ENCODE measurements at places on chromosomes 7 and 10. TPM values are rescaled to one million over a fixed set of nuclear protein-coding genes. Genes with fewer than 3 reads are reported as not detected.

DNA sequence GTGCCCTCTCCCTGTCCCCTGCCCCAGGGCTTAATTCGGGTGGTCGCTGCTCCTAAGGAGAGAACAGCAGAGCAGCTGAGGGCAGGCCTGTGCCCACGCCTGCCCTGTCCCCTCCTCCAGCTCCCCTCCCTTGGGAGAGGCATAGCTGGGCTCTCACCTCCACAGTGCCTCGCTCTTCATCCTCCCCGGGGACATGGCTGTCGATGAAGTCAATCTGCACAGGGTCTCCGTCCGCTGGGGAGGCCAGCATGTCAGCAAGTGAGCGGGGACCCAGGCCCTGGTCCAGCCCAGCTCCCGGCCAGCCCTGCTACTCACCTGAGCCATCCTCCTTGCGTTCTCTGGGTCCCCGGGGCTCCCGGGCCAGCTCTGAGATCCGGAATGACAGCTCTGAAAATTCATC, 3.8 kb upstream of the SAP25 start:
- DNase-seq = no peak

DNA sequence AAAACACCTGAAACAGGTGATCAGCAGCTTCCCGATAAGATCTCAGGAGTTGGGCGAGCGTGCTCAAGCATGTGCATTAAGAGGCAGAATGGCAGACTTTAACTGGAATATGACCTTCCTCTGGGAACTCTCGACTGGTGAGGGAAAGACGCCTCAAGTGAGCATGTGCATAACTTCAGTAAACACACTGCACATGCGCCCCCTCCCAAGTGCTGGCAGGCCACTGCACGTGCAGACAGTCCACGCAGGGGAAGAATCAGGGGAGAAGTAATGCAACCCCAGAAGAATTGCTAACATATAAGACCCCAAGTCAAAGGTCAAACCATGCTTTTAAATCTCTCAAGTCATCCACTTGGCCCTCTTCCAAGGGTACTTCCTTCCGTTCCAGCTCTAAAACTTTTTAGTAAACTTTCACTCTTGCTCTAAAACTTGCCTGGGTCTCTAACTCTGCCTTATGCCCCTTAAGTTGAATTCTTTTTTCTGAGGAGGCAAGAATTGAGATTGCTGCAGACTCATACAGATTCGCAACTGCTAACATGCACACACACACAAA, 541.0 kb downstream of the TNS3 start:
- no peak for DNase-seq

DNA sequence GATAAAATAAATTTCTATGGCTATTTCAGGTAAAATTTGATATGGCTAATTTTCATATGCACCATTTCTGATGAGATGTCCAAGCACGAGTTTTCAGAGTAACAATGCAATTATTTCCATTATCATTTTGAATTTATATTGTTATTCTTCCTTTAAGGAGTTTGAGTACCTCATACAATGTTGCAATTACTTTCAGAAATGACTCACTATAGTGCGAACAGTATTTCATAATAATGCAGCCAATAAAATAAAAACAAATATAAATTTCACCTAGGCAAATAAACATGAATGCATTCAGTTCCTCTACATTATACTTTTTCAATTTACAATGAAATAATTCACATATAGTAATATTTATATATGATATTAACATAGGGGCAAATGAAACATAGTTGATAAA, 78.8 kb upstream of the LRRN3 start:
- peak; percentile 79 for DNase-seq

Gene NPC1L1
- under 0.01 TPM for total RNA-seq

Gene KEL
- total RNA-seq = not detected

- no peak for DNase-seq
Observed at GRCh38 chr7:5591278-5591874, 167.7 kb upstream of the TNRC18 start.

GRCh38 chr10:122176232-122177213, 94.6 kb upstream of the BTBD16 start:
- DNase-seq = no peak

- peak; percentile 82 for DNase-seq
Observed at GRCh38 chr7:106126170-106126938, 14.2 kb upstream of the SYPL1 start.

Gene AKR1C4
- total RNA-seq = not detected

- DNase-seq = no peak
Observed at GRCh38 chr10:102677331-102678067, 33.2 kb downstream of the TRIM8 start.

GRCh38 chr7:20146451-20146850, 70.7 kb downstream of the MACC1 start:
- DNase-seq = no peak

GRCh38 chr10:42926843-42927242, 144.2 kb downstream of the BMS1 start:
- no peak for DNase-seq

Gene GRID2IP
- 0.26 TPM for total RNA-seq

- peak; percentile 15 for DNase-seq
Observed at GRCh38 chr7:108605559-108606201, 36.0 kb downstream of the DNAJB9 start.

Gene EPHA1
- 51.5 TPM for total RNA-seq

GRCh38 chr10:29448125-29448524, 159.3 kb downstream of the LYZL1 start:
- no peak for DNase-seq

DNA sequence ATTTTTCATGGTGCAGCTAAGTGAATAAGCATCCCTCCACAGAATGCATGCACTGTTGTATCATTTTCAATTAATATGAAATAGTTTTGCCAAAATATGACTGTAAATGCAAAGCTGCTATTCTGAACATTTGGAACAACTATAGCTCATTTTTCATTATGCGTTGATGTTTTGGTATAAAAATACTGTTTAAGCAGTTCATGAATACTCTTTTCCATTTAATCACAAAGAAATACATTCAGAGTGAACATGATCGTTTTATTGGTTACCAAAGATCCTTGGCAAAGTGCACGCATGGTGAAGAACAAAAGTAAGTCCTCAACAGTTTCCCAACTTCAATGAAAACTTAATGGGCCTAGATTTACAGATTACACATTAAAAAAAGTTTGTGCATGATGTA, 33.1 kb downstream of the SKIDA1 start:
- DNase-seq = no peak

DNA sequence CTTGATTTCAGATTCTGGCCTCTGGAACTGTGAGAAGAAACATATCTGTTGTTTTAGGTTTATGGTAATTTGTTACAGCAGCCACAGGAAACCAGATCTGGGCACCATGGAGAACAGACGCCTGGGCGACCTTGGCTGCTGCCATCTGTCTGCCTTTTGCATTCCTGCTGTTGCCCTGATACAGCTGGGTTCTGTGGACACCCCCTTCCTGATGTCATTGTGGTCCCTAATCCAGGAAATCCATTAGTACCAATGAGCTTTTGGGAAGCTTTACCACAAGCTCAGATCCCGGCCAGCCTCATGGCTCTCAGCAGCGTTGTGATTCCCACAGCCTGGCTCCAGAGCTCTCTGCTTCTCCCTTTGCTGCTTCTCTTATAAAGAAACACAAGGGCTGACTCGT, 174.2 kb upstream of the NPS start:
- no peak for DNase-seq

DNA sequence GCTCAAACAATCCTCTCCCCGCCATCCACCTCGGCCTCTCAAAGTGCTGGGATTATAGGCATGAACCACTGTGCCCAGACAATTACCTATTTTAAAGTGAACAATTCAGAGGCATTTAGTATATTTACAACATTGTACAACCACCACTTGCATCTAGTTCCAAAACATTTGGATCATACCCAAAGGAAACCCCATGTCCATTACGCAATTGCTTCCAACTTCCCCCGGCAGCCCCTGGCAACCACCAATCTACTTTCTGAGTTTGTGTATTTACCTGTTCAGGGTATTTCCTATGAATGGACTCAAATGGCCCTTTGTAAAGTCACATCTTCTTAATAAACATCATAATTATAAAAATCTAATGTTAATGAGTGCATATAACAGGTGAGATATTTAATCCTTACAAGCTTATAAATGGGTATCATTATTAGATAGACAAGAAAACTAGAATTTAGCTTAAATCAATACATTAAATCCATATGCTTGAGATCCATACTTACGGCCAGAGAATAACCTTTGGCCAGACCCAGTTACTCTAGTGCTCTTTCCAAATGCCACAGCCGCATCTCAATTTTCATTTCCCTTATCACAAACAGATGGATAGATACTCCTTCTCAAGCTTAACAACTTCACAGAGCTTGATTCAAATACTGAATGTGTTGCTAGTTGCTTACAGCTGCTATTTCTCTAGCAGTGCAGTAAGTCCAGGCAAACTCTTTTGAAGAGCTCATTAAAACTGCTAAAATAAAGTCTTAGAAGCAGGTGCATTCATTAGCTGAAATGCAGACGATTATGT, 133.4 kb upstream of the MKLN1 start:
- DNase-seq = no peak

DNA sequence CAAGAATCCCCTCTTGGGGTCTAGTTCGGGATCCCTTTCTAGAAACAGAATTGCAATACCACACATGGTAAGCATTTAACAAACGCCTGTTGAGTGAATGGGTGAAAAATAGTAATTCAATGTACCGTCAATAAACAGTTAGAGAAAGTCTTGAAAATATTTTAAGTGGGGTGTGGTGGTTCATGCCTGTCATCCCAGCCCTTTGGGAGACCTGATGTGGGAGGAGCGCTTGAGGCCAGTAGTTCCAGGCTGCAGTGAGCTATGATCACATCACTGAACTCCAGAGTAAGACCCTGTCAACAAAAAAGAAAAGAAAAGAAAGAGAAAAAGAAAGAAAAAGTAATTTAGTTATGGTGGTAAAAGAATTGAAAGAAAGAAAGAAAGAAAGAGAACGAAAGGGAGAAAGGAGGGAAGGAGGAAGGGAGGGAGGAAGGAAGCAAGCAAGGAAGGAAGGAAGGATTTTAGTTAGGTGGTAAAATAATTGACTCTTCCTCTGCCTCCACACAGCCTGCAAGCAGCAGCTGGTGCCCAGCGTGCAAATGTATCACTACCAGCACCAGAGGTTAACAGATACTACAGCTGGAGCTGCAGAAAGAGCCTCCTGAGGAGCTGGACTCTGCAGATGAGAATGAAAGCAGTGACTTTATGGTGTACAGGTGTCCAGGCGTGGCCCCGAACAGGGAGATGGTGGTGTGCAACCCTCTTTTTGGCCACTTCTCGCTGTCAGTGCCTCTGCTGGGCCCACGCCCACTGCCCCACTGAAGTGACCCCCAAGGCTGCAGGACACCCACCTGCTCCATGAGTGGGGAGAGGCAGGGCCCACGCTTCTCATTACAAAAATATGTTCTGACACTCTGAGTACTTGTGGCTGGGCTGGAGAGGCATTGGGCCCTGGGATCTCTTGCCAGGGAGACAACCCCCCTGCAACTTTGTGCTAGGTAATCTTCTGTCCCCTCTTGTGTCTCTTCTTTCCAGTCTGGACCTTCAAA, 135.4 kb downstream of the BAMBI start:
- no peak for DNase-seq

Gene TRIL
- not detected for total RNA-seq

DNA sequence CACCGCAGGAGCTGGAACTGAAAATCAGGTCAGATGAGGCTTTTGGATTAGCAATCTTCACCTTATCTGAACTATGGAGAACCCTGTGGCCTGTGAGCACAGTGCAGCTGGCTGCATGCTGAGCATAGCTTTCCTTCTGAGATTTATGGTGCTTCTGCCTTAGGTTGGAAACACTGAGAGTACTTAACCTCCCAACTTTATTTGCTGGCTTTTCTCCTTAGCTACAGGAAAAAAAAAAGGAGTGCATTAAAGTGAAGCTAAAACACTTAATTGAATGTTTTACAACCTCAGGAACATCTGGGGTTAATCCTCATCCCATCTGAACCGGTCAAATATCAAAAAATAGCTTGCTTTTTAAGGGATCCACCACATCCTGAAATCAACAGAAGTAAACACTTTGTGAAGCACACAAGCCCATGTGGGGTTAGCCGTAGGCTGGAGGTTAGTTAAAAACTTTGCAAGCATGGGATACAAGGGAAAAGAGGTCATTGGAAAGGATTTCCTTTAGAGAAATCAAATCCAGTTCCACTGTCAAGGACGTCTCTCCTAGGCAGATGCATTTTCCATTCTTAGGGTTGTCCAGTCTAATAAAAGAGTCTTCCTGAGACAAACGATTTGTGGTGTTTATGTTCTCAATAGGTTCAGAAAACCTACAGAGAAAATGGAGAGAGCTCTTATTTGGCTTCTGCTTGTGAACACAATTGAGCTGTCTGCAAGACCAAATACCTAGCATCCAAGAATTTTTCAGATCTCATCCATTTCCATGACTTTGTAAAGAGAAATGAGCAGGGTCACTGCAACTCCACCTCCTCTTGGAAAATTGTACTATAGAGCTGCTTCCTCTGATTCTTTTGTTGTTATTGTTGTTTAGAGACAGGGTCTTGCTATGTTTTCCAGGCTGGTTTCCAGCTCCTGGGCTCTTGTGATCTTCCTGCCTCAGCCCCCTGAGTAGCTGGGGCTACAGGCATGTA, 470.4 kb upstream of the IGFBP3 start:
- no peak for DNase-seq

- DNase-seq = no peak
Observed at GRCh38 chr10:103896225-103896624, 21.8 kb downstream of the STN1 start.

Gene GNGT1
- total RNA-seq = not detected

DNA sequence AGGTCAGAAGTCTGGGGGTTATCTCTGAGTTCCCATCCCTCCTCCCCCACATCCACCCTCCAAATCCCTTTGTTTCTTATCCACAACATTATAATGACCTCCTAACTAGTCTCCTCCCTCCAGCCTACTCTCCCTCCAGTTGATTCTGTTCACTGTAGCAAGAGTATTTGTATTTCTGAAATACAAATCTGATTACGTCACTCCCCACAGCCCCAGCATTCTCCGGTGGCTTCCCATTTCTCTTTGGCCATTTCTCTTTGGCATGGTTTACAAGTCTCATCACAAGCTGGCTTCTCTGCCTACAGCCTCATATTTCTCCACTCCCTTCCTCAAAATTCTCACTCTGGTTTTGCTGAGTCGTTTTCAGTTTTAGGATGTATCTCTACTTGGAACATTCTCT, 24.6 kb upstream of the MRPS33 start:
- no peak for DNase-seq

Gene CTAGE4
- total RNA-seq = 2.2 TPM

- no peak for DNase-seq
Observed at GRCh38 chr7:150451097-150451793, 815 bp downstream of the GIMAP8 start.

GRCh38 chr7:37738321-37738720, 54.8 kb downstream of the GPR141 start:
- DNase-seq = peak; percentile 47

DNA sequence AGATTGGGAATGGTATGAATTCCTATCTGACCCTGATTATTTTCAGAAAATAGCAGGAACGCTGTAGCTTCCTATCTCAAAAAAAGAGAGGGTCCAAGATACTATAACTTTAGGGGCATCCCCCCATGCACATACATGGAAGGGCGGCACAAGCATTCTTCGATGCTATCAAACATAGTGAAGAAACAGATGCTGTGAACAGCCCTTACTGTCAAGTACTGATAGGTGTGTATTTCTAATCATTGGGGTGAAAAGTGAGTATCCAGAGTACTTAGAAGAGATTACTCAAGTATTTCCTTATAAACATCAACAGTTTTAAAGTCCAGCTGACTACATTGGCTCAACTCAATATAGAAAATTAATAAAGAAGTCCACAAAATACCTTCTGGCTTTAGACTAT, 17.0 kb upstream of the NUP42 start:
- no peak for DNase-seq

GRCh38 chr10:127889605-127890195, 3.0 kb downstream of the CLRN3 start:
- peak; percentile 68 for DNase-seq

Gene TAS2R41
- not detected for total RNA-seq

Gene GUSB
- 22.7 TPM for total RNA-seq

All from bronchial epithelial cell (primary cell).